ENCODE measurements at places on chromosomes 2 and 18.

DNA sequence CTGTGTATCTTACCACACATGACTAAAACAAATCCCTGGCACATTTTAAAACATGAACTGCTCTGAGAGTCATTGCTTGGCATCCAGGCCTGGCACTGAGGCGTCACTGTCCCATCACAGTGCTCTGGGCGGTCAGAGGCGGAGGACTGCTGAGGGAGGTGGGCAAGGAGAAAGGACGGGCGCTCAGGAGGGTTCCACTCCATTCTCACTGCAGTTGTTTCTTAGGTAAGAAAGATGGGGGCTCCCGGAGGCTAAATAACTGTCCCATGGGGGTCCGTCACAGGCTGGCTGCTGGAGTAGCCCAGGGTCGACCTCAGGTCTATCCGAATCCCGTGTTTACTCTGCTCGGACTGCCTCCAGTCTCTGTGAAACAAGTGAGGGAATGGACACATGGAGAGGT lies 117.5 kb downstream of the FAM168B start:
- DNase-seq, result no peak

DNA sequence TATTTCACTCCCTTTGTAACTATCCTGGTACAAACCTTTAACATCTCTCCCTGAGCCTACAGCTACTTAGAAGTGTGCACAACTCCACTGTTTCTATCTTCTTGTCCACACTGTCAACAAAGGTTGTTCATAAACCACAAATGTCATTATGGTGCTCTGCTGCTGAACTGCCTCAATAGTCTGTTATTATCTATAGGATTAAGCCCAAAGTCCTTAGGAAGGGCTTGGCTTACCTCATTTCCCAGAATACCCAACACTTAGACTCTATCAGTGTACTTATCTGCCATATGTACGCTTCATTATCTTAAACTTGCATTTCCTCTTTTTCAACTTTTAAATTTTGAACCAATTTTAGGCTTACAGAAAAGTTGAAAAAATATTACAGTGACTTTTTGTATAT lies 94.2 kb downstream of the HNMT start:
- DNase-seq, result no peak

DNA sequence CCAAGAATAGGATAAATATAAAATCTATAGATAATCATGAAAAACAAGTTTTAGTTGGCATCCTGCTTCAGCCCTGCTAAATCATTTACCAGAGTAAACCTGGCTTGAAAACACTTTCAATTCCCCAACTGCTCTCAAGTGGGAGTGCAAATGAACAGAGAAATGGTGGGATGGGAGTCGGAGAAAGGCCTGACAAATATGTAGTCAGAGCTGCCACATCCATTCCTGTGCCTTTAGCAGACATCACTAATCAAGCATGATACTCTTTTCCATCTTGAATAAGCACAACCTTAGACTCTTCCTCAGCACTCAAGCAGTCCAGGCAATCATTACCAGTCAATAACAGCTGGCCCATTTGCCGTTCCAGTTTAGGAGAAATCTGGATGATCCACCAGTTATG lies 101.3 kb downstream of the ANKRD44 start:
- DNase-seq, result no peak

- no peak for DNase-seq
These were observed 327.7 kb downstream of the TMX3 start for GRCh38 chr18:68387246-68387645.

GRCh38 chr2:238435752-238436096 lies 9.0 kb downstream of the ASB1 start:
- no peak for DNase-seq

DNA sequence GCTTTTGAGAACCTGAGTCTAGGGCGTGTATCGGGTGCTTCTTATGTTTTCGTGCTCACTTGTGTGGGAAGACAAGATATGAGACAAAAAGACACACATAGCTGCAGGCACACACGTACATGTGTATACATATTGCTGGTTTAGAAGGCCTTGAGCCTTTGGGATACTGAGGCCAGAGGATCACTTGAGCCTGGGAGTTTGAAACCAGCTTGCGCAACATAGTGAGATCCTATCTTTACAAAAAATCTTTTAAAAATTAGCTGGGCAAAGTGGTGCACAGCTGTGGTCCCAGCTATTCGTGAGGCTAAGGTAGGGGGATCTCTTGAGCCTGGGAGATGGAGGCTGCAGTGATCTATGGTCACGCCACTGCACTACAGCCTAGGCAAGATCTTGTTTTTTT lies 18.8 kb upstream of the NEDD4L start:
- no peak for DNase-seq

- DNase-seq, result no peak
These were observed 166.2 kb downstream of the TDRD15 start for GRCh38 chr2:21289989-21290388.

- no peak for DNase-seq
These were observed 20.2 kb upstream of the COL5A2 start for GRCh38 chr2:189199797-189200196.

GRCh38 chr18:13545514-13545913 lies 180.8 kb downstream of the FAM210A start:
- DNase-seq, result no peak

Measured in nephron progenitor cell (in vitro differentiated cells).